ENCODE measurements at places on chromosomes 12 and 14. TPM values are rescaled to one million over a fixed set of nuclear protein-coding genes. Genes with fewer than 3 reads are reported as not detected.

DNA sequence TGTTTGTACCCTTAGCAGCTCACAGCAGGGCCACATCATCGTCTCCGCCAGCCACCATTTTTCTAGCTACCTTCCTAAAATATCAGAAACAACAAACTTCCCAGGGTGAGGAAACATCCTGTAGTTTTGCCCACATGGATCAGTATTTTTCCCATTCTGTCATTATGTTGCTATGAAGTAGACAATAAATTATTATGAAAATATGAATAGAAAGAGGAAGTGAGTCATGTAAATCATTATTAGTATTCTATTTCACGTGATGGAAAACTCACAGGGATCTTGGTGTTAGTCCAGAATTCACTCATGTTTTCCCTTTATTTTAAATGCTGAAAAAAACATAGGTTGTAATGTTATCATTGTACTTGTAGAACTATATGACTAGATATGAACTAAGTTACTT, 319.4 kb downstream of the SYT1 start:
- DNase-seq, result peak; percentile 71

- DNase-seq, result no peak
These were observed 904 bp upstream of the FAM177A1 start for GRCh38 chr14:35044939-35045797.

DNA sequence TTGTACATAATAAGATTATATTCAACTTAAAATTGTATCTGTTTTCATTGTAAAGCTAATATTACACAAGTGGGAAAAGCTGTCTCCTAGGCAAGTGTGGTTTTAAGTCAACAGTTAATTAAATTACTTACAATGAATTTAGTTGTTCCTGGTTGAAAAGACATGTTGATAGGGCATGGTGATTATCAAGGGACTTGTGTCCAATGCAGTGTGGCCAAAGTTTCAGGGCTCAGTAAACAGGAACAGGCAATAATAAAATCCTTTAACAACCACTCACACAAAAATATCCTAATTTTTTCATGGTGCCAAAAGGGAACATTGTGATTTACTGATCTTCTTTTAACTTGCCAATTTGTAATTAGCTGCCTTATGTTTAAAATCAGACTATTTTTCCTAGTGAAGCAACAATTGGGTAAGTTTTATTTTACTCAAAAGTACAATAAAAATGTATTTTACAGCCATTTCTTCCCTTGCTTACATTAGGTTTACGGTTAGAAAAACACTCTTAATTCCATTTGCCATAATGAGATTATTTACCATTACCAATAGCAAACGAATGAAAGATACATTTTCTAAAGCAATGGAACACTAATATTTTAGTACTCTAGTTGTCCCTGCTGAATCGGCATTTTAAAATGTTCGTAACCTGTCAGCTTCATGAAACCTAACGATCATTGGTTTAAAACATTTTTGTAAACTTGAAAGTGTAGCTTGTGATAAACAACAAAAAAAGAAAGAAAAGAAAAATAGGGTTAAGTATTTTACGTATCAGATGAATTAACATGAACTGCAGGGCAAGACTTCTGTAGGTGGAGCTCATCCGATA, 1.8 kb upstream of the WNK1 start:
- no peak for DNase-seq

- no peak for DNase-seq
These were observed 238.6 kb downstream of the LRIG3 start for GRCh38 chr12:58681730-58682129.

DNA sequence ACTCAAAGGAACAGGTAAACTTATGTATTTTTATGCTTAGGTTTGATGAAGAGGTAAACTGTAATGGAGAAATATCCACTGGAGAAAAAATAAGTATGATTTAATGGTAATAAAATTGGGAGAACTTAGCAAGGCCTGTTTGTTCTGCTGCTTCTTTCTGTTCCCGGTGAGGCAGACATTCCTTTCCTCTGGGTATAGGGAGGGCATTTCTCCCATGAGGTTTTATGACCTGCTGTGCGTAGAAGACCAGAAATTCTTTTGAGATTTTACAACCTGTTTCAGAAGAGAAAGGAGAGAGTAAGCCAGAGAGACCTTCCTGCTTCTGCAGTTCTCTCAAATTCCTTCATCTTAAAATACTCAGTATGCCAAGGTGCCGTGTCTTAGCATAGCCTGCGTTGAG, 139.4 kb upstream of the RMST start:
- DNase-seq, result no peak

- DNase-seq, result no peak
These were observed 220.5 kb upstream of the TBX3 start for GRCh38 chr12:114904254-114905003.

DNA sequence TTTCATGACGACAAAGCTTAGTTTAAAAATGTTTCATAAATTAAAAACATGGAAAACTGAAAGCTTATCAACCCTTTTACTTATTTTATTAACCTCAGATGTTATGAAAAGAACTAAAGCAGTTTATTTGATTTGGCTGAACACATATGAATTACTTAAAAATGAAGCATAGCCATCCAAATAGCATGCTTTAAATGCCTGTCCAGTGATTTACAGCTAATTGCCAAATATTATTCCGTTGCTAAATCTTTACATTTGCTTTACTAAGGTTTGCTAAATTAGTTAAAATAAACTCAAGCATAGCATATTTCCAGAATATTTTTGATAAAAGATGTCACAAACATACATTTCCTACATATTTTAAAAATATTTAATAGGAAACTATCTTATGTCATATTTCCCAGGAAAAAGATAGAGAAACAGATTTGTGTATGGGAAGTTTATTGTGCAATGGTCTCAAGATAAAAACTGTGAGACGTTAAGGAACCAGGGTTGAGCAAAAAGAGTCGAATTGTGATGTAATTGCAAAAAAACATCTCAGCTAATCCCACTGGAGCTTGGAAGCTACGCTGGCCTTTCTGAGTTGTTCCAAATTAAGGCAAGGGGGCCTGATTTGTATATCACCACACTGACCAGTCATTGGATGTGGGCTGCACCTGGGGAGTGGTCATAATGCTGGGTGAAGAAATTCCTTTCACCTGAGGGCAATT, 25.8 kb downstream of the GPR135 start:
- DNase-seq, result no peak

DNA sequence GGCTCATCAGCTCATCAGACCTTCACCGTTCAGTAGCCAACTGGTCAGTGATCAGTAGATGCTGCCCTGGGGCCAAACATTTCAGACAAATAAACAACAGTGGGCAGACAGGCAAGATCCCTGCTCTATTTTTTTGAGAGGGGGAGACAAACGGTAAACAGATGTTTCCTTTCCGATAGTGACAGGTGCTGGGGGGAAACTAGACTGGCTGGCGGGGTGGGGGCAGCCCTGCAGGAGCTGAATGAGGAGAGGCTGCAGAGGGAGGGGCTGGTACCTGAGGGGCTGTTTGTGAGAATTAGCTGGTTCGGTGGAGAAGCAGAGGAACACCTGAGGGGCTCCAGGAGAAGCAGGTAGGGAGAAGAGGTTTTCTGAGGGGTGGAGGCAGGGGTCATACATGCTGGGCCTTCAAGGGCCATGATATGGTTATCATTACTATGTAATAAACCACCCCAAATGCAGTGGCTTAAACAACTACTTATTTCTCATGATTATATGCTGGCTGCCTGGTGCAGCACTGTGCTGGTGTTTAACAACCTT, 8.2 kb upstream of the GOLGA3 start:
- no peak for DNase-seq

GRCh38 chr12:20931894-20932293, 121.4 kb downstream of the SLCO1B3 start:
- no peak for DNase-seq

DNA sequence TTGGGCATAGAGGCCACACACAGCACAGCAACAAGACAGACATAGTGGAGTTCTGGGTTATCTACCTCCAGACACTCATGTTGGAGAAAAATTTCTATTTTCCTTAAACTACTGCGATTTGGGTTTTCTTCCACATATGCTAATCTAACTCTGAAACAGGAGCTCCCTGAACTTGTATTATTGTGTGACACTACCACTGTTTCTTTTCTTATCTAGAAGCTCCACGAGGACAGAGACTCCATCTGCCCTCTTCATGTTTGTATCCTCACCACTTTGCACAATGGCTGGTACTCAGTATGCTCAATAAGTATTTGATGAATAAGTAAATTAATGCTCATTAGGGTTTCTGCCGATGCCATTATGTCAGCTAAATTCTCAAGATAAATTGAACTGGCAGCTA, 218.6 kb downstream of the PAX9 start:
- DNase-seq, result no peak

DNA sequence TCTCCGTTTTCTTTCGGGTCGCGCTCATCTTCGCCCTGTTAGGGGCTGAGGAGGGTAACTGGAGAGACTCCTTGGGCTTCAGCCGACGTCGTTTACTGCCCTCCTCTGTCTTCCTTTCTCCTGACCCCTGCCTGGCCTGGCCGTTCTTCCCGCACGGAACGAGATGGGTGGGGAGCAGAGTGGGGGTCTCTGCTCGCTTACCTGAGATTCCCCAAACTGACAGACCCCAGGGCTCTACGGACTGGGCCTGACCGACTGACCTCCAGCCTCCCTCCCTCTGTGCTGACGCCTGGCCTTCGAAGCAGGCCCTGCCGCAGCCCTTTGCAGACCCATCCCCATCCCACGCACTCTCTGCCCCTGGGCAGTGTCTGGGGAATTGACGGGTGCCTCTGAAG, 439 bp downstream of the GOLGA5 start:
- DNase-seq, result no peak

DNA sequence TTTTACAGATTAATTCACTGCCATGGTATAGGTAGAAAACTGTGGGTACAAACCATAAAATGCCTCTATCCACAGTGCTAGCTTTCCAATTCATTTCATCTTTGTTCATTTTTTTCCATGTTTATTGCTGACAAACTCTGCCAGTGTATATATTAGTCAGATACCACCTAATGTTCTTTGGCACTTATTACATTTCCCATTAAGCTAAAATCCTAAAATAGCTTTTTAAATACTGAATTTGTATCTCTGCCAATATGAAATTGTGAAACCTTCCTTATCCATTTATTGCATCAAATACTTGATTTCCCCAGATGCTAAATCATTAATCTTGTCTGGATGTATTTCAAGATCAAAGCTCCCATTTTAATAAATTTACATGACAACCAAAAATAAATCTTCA, 150.1 kb upstream of the FSCB start:
- no peak for DNase-seq

GRCh38 chr12:114895827-114896226, 211.9 kb upstream of the TBX3 start:
- DNase-seq, result no peak

- no peak for DNase-seq
These were observed 4.4 kb upstream of the PLXNC1 start for GRCh38 chr12:94143951-94144350.

DNA sequence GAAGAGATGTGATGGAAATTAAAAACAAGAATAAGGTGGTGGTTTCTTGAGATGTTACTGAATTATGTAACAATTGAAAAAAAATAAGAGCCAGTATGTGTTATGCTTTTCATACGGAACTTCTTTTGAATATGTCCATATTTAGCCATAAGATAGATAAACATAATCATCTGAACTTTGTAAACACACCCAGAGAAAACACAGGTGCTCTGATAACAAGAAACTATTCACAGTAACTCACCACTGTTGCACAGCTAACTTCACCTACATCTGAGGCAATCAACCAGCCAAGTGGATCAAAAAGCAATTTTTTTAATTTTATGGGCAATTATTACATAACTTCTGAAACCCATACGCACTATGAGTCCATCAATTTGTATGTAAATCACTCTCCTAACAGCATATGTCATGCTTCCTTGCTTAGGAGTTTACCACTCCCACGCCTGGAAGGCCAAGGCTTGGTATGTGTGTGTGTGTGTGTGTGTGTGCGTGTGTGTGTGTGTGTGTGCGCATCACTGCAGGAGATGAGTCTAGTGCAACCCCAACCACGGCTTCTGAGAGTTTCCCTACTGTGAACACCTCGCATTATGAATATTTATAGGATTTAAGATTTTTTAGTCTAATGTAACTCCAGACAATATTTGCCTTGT, 443.4 kb downstream of the BCAT1 start:
- no peak for DNase-seq

The CIDEB gene
- 1.1 TPM for total RNA-seq

The RBP5 gene
- not detected for total RNA-seq

The DDIT3 gene
- total RNA-seq, result 12.6 TPM

The TMEM119 gene
- total RNA-seq, result not detected

The NRL gene
- 0.56 TPM for total RNA-seq

The PLEKHG3 gene
- 2.5 TPM for total RNA-seq

The HRK gene
- not detected for total RNA-seq
